ENCODE measurements at places on chromosomes 13 and 19. TPM values are rescaled to one million over a fixed set of nuclear protein-coding genes. Genes with fewer than 3 reads are reported as not detected.

The ZNF112 gene
- 0.90 TPM for polyA plus RNA-seq

The CDKN2D gene
- 11.7 TPM for polyA plus RNA-seq

The ZNF581 gene
- 16.6 TPM for polyA plus RNA-seq

The ANGPTL8 gene
- not detected for polyA plus RNA-seq

The GJB2 gene
- 859 TPM for polyA plus RNA-seq

The ICAM1 gene
- 4.8 TPM for polyA plus RNA-seq

The SPACA4 gene
- 1.9 TPM for polyA plus RNA-seq

The PRR19 gene
- 1.1 TPM for polyA plus RNA-seq

The NKPD1 gene
- 1.3 TPM for polyA plus RNA-seq

The CEBPA gene
- 14.1 TPM for polyA plus RNA-seq

The MTUS2 gene
- 0.33 TPM for polyA plus RNA-seq

The CHST8 gene
- polyA plus RNA-seq = 0.04 TPM

The NXNL1 gene
- not detected for polyA plus RNA-seq

The KLK15 gene
- polyA plus RNA-seq = not detected
